ENCODE measurements at places on chromosomes 16 and 17. TPM values are rescaled to one million over a fixed set of nuclear protein-coding genes. Genes with fewer than 3 reads are reported as not detected.

The KRTAP4-6 gene
- not detected for total RNA-seq

The RAB37 gene
- total RNA-seq, result 3.2 TPM

The FBXL19 gene
- 9.6 TPM for total RNA-seq

The NGFR gene
- 11.7 TPM for total RNA-seq

The HBA1 gene
- 472 TPM for total RNA-seq

The HOXB7 gene
- total RNA-seq, result 2.5 TPM

The ABCC11 gene
- total RNA-seq, result 0.11 TPM

The CCDC78 gene
- 0.74 TPM for total RNA-seq

The MC1R gene
- total RNA-seq, result 3.8 TPM

The KRT39 gene
- total RNA-seq, result not detected

The NPTX1 gene
- total RNA-seq, result 1.4 TPM

The LDHD gene
- total RNA-seq, result 1.5 TPM

The TPSB2 gene
- total RNA-seq, result 4.4 TPM

The CTRB1 gene
- total RNA-seq, result not detected

The SLC6A2 gene
- 10.5 TPM for total RNA-seq

The MOSMO gene
- total RNA-seq, result 33.2 TPM

The SPATA2L gene
- 5.2 TPM for total RNA-seq

DNA sequence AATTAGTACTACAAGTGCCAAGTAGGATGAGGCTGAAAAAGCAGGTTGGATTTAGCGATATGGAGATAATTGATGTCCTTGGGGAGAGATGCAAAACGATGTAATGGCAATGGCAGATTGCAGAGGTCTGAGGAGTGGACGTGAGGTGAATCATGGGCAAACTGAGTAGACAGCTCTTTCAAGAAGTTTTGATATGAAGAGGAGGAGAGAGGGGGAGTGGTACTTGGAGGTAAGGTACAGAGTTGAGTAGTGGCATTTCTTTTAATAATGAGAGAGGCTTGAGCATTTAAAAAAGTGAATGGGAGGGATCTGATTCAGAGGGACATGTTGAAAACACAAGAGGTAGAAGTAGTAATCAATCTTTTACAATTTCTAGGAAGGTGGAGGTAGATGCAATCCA, 17.7 kb upstream of the VPS4A start:
- no peak for DNase-seq

DNA sequence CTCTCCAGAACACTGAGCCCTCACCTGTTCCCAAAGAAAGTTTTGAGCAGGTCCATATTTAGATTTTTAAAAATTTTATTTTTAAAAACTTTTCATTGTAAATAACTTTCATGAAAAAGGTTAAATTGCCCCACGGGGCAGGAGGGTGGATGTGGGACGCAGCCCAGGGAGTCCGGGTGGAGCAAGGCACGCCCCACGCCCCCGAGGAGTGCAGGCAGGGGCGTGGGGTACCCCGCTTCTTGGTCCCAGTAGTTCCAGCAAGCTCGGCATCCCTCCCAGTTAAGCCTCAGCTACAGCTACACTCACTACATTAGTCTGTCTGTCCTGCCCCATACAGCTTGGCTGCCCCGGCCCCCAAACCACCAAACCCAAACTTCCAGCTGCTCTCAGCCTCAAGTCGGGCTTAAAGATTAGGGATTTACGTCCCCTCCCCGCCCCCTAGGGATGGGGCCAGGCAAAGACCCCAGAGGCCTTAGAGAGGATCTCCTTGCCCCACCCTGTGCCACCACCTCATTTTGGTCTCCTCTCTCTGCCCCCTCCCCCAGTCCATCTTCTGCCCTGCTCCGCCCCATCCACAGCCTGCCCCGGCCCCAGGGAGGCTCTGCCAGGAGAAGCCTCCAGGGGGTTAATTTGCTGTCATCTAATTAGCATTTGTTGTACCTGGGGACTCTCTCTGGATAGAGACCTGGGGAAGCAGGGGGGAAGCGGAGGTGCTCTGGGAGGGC, 4.6 kb downstream of the FOXJ1 start:
- DNase-seq, result no peak

GRCh38 chr16:66652661-66653360, 43.7 kb downstream of the CMTM4 start:
- no peak for DNase-seq

GRCh38 chr17:45370949-45371413, 54.2 kb upstream of the MAP3K14 start:
- no peak for DNase-seq

DNA sequence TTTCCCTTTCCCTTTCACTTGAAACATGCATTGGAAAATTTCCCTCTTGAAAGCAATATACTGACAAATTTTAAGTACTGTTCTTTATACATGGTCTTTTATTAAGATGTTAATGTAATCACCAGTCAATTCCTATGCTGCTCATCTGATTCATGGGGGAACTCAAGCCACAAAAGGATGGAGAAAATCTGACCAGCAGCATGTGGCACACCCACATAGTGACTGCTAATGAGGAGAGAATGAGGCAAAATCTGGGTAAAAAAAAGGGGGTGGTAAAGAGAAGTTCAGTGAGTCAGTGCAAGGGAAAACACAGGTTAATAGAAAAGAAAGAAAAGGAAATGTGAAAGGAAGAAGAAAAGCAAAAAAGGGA, 11.3 kb downstream of the RFFL start:
- DNase-seq, result no peak

DNA sequence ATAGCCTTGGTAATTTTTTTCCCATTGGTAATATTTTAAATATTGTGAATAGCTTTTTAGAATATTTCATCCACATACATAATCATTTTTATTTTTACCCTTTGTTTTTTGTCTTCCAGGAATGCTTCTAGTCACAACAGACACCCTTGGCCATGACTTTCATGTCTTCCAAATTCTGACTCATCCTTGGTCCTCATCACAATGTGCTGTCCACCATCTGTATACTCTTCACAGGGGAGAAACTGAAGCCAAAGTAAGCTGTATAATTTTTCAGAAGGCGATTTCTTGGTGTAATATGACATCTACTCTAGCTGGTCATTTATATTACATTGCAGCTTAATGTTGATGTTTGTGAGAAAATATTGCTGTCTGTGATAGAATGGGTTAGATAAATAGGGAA, 269.4 kb downstream of the BCAS3 start:
- no peak for DNase-seq

GRCh38 chr16:8253718-8254117, 336.6 kb downstream of the TMEM114 start:
- no peak for DNase-seq

DNA sequence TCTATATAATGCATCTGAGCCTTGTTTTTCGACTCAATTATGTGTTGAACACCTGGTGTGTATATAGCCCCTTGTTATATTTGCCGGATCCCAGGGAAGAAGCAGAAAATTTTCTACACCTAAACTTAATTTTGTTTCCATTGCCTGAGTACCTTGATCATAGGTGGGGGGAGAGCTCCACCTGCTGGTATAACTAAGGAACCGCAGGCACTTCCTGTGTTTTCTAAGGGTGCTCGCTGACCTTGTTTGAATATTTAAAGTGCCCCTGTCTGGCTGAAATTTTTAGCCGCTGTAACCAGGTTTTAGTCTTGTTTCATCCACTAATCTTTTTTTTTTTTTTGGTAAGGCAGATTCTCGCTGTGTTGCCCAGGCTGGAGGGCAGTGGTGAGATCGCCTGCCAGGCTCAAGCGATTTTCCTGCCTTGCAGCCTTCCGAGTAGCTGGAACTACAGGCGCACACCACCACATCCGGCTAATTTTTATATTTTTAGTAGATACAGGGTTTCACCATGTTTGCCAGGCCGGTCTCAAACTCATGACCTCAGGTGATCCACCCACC, 6.5 kb upstream of the NUBP1 start:
- peak; percentile 59 for DNase-seq

GRCh38 chr16:74372953-74373846, 2.9 kb upstream of the NPIPB15 start:
- no peak for DNase-seq

- DNase-seq, result no peak
Measured at GRCh38 chr17:36623281-36623680, 21.9 kb downstream of the MRM1 start.

- no peak for DNase-seq
Measured at GRCh38 chr17:81385320-81386111, 9.7 kb upstream of the BAHCC1 start.

DNA sequence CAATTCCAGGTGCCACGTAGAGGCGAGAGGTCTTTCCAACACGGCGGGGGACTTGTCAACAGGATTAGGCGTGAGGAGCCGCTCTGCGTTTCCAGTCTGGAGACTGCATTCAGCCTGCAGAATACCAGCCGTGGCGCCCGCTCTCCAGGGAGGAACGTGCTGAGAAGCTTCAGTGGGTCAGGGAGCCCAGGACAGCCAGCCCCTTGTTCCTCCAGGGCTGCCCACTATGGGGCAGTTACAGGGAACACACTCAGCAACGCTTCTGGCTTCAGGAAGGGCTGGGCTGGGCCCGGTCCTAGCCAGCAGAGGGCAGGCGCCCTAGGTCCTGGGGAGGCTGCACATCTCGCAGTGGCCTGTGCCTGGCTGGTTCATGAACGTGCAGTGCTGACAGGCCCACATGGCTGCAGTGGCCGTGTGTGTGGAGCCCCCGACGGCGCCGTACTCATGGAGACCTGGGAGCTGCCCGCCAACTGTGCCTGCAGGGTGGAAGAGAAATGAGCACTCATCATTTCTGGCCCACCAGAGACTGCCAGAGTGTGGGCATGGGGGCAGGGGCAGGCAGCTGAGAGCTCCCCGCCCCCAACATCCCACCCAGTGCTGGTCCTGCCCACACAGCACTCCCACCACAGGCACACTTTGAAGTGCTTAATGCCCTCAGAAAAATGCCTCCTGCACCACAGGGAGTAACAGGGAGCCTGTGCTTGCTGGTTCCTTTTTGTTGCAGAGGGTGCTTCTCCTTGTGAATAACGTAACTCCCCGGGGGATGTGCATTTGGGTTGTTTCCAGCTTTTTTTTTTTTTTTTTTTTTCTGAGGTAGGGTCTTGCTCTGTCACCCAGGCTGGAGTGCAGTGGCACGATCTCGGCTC, 7.0 kb upstream of the FAAP100 start:
- DNase-seq, result no peak

GRCh38 chr17:47267354-47267828, 13.8 kb downstream of the ITGB3 start:
- DNase-seq, result no peak

GRCh38 chr16:19744670-19745069, 26.6 kb downstream of the IQCK start:
- DNase-seq, result no peak

- DNase-seq, result no peak
Measured at GRCh38 chr17:79617304-79617703, 6.5 kb upstream of the RBFOX3 start.

DNA sequence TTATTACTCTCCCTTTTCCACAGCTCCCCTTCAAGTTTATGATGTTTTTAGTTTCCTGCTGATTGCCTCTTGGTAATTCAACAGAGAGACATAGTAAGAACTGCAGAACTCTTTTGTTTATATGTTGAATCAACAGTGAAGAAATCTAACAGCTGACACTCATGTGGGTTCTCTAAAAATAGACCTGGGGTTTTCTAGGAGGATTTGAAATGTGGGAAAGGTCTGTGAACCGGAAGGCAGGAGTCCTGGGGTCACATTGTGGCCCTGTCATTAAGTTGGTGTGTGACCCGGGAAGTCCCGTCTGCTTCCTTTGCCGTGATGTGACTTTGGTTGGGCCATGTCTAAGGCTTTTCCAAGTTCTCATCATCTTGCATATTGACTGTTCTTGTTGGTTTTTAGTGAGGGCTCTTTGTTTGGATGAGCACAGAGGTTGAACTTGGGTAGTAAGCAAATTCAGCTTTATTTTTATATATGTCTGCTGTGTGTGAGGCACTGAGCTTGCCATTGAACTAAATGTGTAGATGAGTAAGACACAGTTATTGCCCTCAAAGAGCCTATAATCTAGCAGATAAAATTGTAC, 48.5 kb upstream of the HS3ST3A1 start:
- DNase-seq, result no peak

DNA sequence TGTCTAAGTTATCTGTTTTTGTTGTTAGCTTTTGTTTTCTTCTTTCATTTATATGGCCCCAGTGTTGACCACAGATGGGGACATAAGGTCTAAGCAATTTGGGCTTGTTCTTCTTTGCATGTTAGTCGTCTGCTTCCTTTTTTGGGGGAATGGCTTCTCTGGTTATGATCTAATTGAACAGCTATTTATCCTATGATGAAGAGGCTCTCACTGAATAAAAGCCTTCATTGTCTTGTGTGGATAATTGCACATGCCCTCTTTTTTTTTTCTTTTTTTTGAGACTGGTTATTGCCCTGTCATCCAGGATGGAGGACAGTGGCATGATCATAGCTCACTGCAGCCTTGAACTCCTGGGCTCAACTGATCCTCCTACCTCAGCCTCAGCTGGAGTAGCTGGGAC, 13.7 kb downstream of the SMARCE1 start:
- no peak for DNase-seq

DNA sequence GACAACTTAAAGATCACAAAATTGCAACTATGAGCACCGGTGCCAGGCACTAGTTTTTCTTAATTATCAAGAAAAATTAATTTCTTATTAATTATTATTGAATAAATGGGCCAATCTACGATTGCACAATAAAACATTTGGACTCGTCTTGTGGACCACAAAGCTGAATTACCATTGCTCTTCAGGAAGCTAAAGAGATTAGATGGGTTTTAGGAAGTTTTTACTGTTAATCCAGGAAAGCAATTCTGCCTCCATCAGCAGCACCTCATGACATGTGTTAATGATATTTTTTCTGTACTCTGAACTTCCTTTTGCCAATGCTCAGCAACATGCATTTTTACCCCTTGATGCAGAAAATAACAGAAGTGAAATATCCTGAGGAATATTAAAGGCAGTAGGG, 37.9 kb downstream of the HS3ST3A1 start:
- DNase-seq, result no peak

- no peak for DNase-seq
Measured at GRCh38 chr17:82351254-82351712, 7.8 kb upstream of the TEX19 start.

- DNase-seq, result no peak
Measured at GRCh38 chr17:8398980-8399379, 1.4 kb upstream of the RNF222 start.

GRCh38 chr16:60681043-60681442, 1355.2 kb downstream of the CDH8 start:
- no peak for DNase-seq

DNA sequence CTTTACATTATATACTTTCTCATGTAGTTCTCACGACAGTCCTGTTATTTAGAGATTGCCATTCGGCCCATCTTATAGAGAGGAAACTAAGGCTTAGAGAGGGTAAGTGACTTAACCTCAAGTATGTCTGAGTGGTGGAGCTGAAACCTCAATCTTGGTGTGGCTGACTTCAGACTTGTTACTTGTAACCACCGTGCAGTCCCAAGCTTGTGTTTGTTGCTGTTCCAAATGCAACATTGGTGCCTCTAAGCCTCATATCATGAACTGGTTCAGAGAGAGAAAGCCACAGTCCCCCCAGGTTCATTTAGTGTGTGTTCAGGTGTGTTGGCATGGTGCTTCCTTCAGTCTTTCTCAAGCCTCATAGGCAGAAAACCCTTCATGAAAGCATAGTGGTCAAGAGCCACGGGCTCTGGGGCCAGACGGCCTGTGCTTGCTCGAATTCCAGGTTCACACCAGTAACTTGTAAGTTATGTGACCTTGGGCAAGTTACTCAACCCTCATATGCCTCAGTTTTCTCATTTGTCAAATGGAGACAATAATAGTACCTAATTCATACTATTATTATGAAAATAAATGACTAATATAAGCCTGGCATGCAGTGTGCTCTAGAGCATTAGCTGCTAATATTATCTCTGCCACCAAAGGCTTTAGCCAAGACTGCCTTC, 39.9 kb downstream of the CDH1 start:
- DNase-seq, result no peak

GRCh38 chr16:21986692-21987246, 14.1 kb downstream of the PDZD9 start:
- DNase-seq, result no peak

- DNase-seq, result no peak
Measured at GRCh38 chr17:77794846-77795245, 163.7 kb upstream of the TNRC6C start.
